ENCODE measurements at places on chromosomes 3 and 15.

DNA sequence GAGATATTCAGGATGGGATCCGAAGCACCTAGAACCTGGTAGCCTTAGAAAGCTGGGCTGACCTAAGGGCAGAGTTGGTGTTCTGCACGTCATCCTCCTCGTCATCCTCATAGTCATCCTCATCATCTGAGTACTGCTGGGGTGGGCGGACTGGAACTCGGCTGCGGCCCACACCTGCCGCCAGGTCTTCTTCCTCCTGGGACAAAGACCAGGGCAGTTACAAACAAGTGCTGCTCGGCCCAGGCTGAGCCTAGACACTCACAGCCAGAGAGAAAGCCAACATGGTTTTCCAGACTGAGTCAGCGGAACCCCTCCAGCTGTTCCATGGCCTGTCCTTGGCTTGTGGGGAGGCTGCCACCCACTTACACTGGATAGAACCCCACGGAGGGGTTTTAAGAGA, 40.5 kb downstream of the SEMA3G start:
- no peak for DNase-seq

- no peak for DNase-seq
Measured at GRCh38 chr3:102192575-102192974, 242.2 kb upstream of the ZPLD1 start.

GRCh38 chr3:128113817-128114794, 9.5 kb downstream of the RUVBL1 start:
- no peak for DNase-seq

- DNase-seq: no peak
Measured at GRCh38 chr15:100863796-100864267, 15.8 kb upstream of the ALDH1A3 start.

GRCh38 chr3:66748175-66748876, 247.5 kb upstream of the LRIG1 start:
- no peak for DNase-seq

- DNase-seq: no peak
Measured at GRCh38 chr3:175108613-175109151, 249.5 kb downstream of the NAALADL2 start.

- DNase-seq: no peak
Measured at GRCh38 chr15:38688761-38689160, 124.1 kb upstream of the RASGRP1 start.

DNA sequence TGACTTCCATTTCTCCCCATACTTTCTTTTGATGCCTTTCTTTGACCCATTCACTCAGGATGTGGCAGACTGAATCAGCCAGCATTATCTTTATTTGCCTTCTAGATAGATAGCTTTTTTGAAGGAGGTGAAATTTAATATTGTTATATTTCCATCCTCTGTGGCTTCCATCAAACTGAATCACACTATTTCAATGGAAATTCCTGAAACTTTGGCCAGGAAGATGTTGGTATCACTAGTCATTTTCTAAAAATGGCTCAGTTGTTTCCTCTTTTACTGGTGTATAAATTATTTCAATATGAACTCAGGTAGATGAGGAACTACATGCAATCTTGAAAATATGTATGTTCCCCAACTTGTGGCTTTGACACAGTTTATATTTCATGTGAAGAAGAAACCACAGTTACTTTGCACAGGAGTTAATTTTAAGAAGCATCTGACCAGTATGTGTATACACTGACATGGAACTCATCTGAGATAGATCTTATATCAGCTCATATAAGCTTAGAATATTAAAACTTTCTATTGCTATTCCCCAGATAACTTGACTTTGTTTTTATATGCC, 248.3 kb downstream of the CGGBP1 start:
- no peak for DNase-seq

DNA sequence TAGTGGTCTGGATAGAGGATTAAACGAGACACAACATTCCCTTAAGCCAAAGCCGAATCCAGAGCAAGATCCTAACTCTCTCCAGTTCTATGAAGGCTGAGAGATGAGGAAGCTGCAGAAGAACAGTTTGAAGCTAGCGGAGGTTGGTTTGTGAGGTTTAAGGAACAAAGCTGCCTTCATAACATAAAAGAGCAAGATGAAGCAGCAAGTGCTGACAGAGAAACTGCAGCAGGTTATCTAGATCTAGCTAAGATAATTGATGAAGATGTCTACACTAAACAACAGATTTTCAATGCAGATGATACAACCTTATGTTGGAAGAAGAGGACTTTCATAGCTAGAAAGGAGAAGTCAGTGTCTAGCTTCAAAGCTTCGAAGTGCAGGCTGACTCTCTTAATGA, 14.8 kb upstream of the GASK1A start:
- DNase-seq: no peak

DNA sequence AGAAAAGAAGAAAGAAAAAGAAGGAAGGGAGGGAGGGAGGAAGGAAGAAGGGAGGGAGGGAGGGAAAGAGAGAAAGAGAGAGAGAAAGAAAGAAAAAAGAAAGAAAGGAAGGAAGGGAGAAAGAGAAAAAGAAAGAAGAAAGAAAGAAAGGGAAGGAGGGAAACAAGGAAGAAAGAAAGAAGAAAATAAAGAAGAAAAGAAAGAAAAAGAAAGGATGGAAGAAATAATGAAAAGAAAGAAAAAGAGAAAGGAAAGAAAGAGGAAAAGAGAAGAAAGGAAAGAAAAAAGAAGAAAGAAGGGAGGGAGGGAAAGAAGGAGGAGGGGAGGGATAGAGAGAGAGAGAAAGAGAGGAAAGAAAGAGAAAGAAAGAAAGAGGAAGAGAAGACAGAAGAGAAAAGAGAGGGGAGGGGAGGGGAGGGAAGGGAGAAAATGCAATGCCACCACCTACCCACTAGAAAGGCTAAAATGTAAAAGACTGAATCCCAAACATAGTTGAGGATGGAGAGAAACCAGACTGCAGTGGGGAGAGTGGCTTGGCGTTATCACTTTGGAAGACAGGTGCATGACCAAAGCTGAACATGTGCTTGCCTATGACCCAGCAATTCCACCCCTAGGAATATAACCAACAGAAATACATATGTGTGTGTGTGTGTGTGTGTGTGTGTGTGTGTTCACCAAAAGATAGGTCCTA, 66.9 kb upstream of the KLF13 start:
- no peak for DNase-seq

GRCh38 chr15:34782901-34783300, 12.4 kb downstream of the ACTC1 start:
- no peak for DNase-seq

DNA sequence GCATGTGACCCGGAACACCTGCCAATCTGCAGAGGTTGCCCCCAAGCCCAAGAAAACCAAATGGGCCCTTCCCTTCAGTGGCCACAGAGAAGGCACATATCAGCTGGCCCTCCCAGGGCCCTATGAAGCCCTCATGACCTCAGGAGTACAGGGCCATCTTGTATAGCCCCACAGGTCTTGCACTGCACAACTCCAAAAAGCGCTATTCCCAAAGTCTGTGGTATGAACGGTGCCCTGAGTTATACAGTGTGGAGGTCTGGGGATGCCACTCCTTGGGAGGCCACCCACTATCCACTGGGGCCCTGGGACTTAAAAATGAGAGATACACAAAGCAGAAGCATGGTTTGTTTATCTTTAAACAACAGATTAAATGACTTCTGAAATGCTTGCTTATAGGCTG, 61.5 kb downstream of the CAPN7 start:
- DNase-seq: no peak

DNA sequence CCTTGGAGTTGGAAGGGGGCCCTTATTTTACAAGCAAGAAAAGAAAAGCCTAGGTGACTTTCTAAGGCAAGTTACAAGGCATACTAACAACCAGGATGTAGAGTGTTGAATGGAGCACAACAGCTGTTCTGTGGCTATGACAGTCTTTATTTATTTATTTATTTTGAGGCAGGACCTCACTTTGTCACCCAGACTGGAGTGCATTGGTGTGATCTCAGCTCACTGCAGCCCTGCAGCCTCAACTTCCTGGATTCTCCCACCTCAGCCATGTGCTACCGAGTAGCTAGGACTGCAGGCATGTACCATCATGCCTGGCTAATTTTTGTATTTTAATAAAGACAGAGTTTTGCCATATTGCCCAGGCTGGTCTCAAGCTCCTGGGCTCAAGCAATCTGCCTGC, 973.4 kb downstream of the ROBO1 start:
- no peak for DNase-seq

DNA sequence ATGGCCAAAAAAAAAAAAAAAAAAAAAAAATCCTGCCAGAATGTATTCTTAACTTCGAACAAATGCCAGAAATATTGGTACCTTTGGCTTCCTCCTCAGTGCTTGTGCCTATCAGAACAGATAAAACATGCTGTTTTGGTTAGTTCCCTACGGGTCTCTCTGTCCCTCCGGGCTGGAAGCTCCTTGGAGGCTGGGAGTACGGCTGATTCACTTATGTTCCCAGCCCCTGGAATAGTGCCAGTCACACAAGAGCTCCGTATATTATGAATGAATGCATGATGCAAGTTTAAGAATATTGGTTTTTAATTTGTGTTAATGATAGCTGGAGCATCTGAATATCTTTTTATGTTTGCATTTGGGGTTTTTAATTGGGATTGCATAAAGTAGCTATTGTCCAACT, 44.0 kb downstream of the NR2F2 start:
- no peak for DNase-seq

DNA sequence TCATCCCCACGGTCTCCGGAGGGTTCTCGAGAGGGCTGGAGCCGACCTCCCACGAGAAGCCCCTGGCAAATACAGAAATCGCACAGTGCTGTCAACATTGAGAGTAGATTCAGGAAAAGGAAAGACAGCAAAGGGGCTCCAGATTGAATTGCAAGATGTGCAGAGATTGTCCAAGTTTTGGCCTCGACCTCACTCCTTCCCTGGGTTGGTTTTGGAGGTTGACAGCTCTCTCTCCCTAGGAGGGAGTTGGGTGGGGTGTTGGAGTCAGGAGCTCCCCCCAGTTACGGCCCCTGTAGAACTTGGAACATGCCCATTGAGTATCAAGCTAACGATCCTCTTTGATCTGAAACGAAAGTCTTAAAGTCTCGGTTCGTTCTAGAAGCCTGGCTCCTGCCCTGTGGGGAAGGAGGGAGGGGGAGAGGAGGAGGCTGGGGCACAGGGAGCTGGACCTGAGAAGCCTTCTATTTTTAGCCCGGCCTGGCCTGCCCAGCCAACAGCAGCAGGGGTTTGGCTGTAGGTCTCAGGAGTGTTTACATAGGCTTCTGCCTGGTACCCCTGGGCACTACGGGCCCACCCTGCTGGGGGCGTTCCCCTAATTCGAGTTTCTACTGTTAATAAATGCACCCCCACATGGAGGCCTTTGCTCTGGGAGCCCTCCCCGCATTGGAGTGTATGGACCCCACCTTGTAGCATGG, 672 bp upstream of the KY start:
- DNase-seq: no peak

GRCh38 chr3:144011251-144011799, 39.7 kb downstream of the DIPK2A start:
- no peak for DNase-seq

All from NCI-H187 (cell line).